ENCODE measurements at places on chromosomes 7 and 10.
A peak's percentile ranks its signal among the peaks of the same experiment; 100 is the strongest.

DNA sequence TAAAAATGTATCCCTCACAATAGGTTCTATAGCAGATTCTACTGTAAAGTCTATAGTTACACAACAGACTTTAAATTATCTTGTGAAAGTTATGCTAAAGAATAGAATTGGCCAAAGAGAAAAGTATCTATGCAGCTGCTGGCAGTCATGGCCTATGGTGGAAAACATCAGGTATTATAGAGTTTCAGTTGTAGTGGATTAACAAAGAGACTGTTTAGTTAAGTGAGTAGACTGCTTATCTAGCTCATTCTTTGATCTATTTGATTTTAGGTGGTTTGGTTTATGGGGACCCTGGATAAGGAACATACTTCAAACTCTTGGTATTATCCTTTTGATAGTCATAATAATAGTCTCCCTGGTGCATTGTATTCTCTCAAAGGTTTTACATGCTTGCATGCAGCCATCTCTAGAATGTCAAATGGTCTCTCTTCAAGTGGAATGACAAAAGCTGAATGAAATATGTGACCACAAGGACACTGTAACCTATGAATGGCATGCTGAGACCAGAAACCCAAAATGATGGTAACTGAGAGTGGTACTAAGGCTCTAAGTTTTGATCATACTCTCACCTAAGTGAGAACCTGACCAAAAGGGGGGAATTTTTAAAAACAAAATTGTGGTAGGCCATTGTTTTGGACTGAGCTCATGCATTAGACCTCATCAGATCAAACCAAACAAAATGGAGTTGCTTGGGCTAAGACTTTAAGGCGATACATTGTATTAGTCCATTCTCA lies 54.9 kb upstream of the NAMPT start:
- H3K4me1 ChIP-seq: no peaks in the 10 kb centered on the region
- no peak overlapping the region for H3K4me3 ChIP-seq
- DNase-seq: no peak
- H3K27me3 ChIP-seq: no peaks in the 10 kb centered on the region
- no peak overlapping the region for H3K27ac ChIP-seq
- no peaks in the 10 kb centered on the region for H3K36me3 ChIP-seq

GRCh38 chr7:142066536-142066935 lies 45.0 kb upstream of the MGAM2 start:
- H3K27me3 ChIP-seq: no peaks in the 10 kb centered on the region
- H3K36me3 ChIP-seq: no peaks in the 10 kb centered on the region
- H3K4me1 ChIP-seq: no peaks in the 10 kb centered on the region
- H3K4me3 ChIP-seq: no peak overlapping the region
- no peak for DNase-seq

DNA sequence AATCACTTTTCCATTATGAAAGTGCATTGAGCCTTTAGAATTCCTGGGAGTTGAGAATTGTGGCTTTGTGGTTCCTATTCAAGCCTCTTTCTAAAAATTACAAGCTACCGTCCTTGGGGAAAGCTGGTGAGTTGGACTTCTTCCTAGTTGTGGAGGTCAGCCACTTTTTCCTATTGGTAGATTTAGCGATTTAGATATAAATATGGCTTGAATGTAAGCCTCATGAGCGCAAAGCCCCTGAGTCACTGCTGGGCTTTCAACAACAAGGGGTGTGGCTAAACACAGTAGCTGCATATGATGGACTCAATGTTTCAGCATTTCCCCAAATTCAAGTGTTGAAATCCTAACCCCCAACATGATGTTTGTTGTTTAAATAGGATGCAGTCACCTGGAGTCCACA lies 150.0 kb upstream of the IGFBP3 start:
- no peak overlapping the region for H3K27ac ChIP-seq
- no peak overlapping the region for H3K4me3 ChIP-seq
- H3K36me3 ChIP-seq: no peaks in the 10 kb centered on the region
- H3K27me3 ChIP-seq: no peaks in the 10 kb centered on the region
- DNase-seq: no peak

GRCh38 chr7:2792235-2792634 lies 51.9 kb downstream of the GNA12 start:
- H3K36me3 ChIP-seq: peaks cover 23% of the 10 kb centered on the region
- no peaks in the 10 kb centered on the region for H3K27me3 ChIP-seq
- DNase-seq: no peak
- H3K4me1 ChIP-seq: no peaks in the 10 kb centered on the region

DNA sequence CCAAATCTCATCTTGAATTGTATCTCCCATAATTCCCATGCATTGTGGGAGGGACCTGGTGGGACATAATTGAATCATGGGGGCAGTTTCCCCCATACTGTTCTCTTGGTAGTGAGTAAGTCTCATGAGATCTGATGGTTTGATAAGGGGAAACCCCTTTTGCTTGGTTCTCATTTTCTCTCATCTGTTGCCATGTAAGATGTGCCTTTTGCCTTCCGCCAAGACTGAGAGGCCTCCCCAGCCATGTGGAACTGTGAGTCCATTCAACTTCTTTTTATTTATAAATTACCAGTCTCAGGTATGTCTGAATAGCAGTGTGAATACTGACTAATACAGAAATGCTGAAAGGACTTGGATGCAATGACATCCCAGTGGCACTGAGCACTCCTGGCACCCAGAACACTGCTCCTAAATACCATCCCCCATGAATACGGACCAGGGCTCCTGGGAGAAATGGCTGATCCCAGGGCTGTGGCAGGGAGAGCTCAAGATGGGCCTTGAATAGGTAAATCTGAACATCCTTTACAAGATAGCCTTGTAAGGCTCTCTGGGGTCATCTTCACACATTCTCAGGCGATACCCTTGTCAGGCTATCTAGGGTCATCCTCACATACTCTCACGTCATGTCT lies 19.4 kb downstream of the ZFAND2A start:
- H3K36me3 ChIP-seq: no peaks in the 10 kb centered on the region
- H3K4me1 ChIP-seq: peaks cover 11% of the 10 kb centered on the region
- H3K27me3 ChIP-seq: no peaks in the 10 kb centered on the region

- H3K27me3 ChIP-seq: no peaks in the 10 kb centered on the region
- H3K36me3 ChIP-seq: peaks cover 27% of the 10 kb centered on the region
- H3K4me3 ChIP-seq: peak overlapping the region; percentile 45
- H3K27ac ChIP-seq: peak overlapping the region; percentile 85
- no peak for DNase-seq
Measured at GRCh38 chr10:80486785-80487420, 32.8 kb downstream of the TSPAN14 start.

Measured in effector memory CD4-positive, alpha-beta T cell (primary cell).